Mesendoderm (in vitro differentiated cells): ENCODE measurements at places on chromosomes 1 and 21.

GRCh38 chr21:36744560-36745231, 45.8 kb downstream of the SIM2 start:
- H3K36me3 ChIP-seq = no peaks in the 10 kb centered on the region
- H3K27me3 ChIP-seq = peaks cover 3% of the 10 kb centered on the region
- H3K4me3 ChIP-seq = no peak overlapping the region
- no peak for DNase-seq
- H3K27ac ChIP-seq = no peak overlapping the region

- no peaks in the 10 kb centered on the region for H3K36me3 ChIP-seq
- no peak for DNase-seq
- H3K4me1 ChIP-seq = no peaks in the 10 kb centered on the region
- H3K27me3 ChIP-seq = no peaks in the 10 kb centered on the region
- H3K4me3 ChIP-seq = no peak overlapping the region
- no peak overlapping the region for H3K27ac ChIP-seq
These were observed 98.5 kb upstream of the DMRTA2 start for GRCh38 chr1:50521703-50522102.

GRCh38 chr1:53270873-53271272, 32.6 kb upstream of the MAGOH start:
- no peaks in the 10 kb centered on the region for H3K27me3 ChIP-seq
- peaks cover 28% of the 10 kb centered on the region for H3K36me3 ChIP-seq
- no peaks in the 10 kb centered on the region for H3K4me1 ChIP-seq
- H3K27ac ChIP-seq = no peak overlapping the region

DNA sequence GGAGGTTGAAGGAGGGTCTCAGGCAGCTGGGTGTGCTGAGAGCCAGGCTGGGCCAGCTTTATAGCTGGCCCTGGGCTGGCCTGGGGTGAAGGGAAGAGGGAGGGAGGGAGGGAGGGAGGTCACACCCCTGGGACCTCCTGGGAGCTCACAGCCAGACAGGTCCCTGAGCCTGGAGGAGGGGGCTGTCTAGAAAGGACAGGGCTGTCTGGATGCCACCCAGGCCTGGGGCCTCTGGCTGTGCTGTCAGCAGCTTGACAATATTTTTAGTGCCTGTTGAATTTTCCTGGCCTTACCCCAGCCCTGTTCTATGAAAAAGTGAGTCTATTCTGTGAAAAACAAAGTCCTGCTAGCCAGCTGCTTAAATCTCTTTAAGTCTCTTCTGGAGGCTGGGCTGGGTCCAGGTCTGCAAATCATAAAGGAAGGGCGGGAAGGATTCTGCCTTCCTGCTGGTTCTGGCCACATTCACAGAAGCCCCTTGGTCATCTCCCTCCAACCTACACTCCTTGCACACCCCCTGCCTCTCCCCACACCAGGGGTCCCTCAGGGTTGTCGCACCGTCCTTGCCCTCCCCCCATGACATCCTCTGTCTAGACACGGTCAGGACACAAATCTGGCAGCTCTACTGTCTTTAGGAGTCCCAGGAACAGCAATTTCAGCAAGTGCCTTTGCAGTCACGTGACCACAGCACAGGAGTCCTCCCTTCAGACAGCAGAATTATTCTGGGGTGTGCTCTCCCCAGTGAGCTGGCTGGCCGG, at the start of gene LEFTY2:
LEFTY2 (minus strand) TSS at position 34 of the 755 bp plus-strand sequence. CDS start 80 bp downstream, outside the sequence.
- H3K36me3 ChIP-seq = no peaks in the 10 kb centered on the region
- no peak within 1 kb of the TSS for H3K4me3 ChIP-seq
- peaks cover 16% of the 10 kb centered on the region for H3K4me1 ChIP-seq
- DNase-seq = no peak
- peak within 1 kb of the TSS; percentile 49 for H3K27ac ChIP-seq

DNA sequence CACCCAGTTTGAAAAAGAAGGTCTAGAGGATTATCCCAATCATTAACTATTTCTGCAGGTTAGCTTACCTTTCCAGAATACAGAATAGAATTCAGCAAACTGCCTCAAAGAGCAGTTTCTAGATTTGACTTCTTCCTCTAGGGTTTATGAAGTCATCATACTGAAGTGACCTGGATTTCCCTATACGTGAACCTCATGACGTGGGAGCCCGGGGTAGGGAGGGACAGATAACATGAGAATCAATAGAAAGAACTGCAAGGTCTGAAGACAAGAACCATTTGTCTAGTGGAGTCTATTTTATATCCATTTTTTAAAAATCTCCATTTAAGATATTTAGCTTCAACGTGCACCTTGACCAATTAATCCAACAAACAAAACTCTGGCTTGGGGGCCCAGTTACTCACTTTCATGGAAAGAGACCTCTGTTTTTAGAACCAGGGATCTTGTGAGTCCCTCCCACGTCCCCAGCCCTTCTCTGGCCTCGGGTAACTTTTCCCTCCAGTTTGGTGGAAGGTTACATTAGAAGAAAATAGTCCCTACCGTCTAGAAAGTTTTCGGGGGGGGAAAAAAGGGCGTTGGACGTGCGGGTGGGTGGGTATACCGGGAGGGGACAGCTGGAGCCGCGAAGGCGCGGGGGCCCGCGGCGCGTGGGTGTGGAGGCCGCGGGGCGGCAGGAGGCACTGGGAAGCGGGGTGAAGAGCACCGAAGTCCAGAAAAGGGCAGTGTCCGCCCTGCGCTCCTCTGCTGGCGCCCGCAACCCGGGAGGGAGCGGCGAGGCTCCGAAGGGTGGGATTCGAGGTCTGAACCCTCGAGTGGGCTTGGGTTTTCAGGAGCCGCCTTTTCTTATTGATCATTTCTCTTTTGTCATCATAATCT, 13.8 kb upstream of the POGZ start:
- peak overlapping the region; percentile 43 for H3K4me3 ChIP-seq
- DNase-seq = peak; percentile 65
- H3K27me3 ChIP-seq = no peaks in the 10 kb centered on the region
- H3K4me1 ChIP-seq = no peaks in the 10 kb centered on the region
